ENCODE measurements at places on chromosomes 1 and 21. TPM values are rescaled to one million over a fixed set of nuclear protein-coding genes. Genes with fewer than 3 reads are reported as not detected.

The SPRR2A gene
- not detected for total RNA-seq

- H3K36me3 ChIP-seq = no peaks in the 10 kb centered on the region
- H3K27me3 ChIP-seq = no peaks in the 10 kb centered on the region
- DNase-seq = no peak
- H3K4me1 ChIP-seq = peaks cover 26% of the 10 kb centered on the region
- no peak overlapping the region for H3K4me3 ChIP-seq
- H3K27ac ChIP-seq = no peak overlapping the region
Measured at GRCh38 chr1:235069577-235070563, 58.8 kb downstream of the TOMM20 start.

DNA sequence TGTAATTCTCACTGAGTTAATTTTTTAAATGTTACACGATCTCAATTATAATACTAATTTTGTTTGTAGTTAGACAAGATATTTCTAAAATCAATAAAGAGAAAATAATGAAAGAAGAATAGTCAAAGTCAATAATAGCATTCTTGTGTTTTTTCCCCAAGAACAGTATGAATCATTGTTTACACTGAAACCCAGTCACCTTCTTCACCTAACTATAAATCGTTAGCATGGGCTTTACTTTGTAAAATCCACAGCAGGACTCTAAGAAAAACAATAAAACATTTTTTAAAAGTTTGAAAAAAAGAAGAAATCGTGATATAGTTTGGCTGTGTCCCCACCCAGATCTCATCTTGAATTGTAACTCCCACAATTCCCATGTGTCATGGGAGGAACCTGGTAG is 234.6 kb upstream of the LYPLAL1 start:
- no peak overlapping the region for H3K4me3 ChIP-seq
- H3K27me3 ChIP-seq = no peaks in the 10 kb centered on the region
- DNase-seq = no peak

GRCh38 chr1:24644100-24644384 is 940 bp downstream of the SRRM1 start:
- H3K36me3 ChIP-seq = peaks cover 49% of the 10 kb centered on the region
- DNase-seq = no peak
- peak overlapping the region; percentile 89 for H3K27ac ChIP-seq
- H3K4me1 ChIP-seq = peaks cover 65% of the 10 kb centered on the region

- no peak for DNase-seq
- no peaks in the 10 kb centered on the region for H3K36me3 ChIP-seq
- peaks cover 29% of the 10 kb centered on the region for H3K4me1 ChIP-seq
Measured at GRCh38 chr1:212975111-212975918, 25.0 kb downstream of the VASH2 start.

DNA sequence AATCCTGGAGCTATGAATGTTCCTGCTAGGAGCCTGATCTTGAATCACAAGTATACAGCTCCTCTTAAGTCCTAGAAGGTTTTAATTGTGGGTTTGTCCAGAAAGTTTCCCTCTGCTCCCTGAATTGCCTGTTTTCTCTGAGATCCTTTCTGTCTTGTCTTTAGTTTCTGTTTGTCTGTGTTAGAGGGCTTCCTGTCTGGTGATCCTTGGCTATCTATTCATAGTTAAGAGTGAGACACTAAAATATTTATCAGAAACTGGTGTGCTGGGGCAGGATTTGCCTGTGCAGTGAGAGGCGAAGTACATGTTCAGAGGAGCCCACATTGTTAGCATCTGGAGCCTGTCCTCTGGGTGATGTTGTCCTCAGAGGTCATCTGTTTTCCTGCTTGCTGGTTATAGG is 45.4 kb downstream of the ETS2 start:
- H3K27ac ChIP-seq = no peak overlapping the region
- H3K4me3 ChIP-seq = no peak overlapping the region
- no peaks in the 10 kb centered on the region for H3K36me3 ChIP-seq

All from activated CD4-positive, alpha-beta memory T cell treated with anti-CD3 and anti-CD28 coated beads for 36 hours (primary cell).